Motor neuron (in vitro differentiated cells): ENCODE measurements at places on chromosomes 2 and 18.
A peak's percentile ranks its signal among the peaks of the same experiment; 100 is the strongest.

DNA sequence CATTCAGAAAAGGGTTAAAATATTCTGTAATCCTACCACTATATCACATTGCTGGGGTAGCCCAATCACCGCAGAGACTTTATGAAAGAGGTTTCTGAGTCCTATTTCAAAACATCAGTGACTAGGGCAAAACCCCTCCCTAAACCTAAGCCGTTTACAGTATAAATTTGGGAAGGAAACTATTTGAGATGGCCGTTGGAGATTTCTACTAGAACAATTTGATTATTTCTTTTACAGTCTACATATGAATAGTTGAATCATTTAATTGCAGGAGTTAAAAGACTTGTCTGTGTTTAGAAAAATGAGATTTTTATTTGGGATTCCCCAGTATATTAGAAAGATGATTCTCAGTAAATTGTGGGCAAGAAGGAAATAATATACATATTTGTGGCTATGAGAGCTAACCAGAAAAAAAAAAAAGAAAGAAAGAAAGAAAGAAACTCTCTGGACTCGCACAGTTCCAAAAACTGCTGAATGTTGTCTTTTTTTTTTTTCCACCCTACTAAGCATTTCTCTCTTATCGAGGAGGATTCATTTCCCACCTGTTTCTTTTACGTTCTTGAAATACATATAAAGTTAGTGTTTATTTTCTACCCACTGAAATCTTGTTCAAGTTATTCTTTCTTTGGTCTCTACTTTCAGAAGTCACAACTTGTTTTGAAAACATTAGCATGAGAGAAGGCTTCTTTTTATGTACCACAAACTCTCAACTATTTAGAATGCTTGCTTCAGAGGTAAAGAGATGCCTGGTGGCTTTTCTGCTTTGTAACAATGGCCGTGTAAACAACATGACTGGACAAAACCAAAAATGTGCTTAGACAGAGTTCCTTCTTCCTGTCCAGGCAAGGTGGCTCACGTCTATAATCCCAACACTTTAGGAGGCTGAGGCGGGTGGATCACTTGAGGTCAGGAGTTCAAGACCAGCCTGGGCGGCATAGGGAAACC is 65.9 kb downstream of the BCL2 start:
- no peak for ATAC-seq

- ATAC-seq = no peak
Observed at GRCh38 chr2:231134910-231135655, 10.2 kb upstream of the HTR2B start.

- no peak for ATAC-seq
Observed at GRCh38 chr2:134216152-134216829, 37.6 kb upstream of the MGAT5 start.

DNA sequence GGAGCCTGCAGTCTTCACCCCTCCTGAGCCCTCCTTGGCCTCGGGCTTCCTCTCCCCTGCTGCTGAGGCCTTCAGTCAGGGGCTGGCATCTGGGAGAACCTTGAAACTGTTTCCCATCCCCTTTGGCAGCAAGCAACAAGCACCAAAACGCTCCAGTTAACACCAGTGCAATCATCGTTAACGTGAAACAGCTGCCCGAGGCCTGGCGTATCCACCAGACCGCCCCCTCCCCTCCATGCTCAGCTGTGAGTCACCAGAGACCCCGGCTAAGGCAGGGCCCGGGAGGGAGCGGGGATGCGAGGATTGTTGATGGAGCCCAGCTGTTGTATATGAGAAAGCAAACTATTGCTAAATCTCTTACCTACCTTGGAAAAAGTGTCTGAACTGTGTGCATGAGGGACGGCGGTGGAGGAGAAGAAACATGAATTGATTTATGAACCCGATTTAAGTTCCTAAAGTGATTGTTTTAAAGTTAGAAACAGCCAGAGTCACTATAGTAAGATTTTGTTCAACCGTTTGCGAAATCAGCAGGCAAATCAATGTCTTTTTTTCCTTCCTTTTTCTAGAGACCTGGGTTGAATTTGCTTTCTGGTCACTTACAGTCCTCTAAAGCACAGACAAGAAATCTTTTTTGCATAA is 5.2 kb downstream of the ZFP36L2 start:
- peak; percentile 0 for ATAC-seq

DNA sequence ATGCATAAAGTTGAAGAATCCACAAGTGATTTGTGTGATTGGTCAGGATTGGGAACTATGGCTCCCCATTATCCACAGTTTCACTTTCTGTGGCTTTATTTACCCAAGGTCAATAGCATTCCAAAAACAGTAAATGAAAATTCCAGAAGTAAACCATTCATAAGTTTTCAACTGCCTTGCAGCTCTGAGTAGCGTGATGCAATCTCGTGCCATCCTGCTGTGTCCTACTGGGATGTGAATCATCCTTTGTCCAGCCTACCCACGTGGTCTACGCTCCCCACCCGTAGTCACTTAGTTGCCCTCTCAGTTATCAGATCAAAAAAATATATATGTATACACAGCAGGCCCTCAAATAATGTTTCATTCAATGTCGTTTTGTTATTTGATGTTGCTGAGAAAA is 89.0 kb upstream of the DLGAP1 start:
- no peak for ATAC-seq

GRCh38 chr2:75311521-75311920 is 112.2 kb upstream of the TACR1 start:
- ATAC-seq = no peak

- no peak for ATAC-seq
Observed at GRCh38 chr2:142724713-142725349, 152.6 kb upstream of the KYNU start.

- peak; percentile 45 for ATAC-seq
Observed at GRCh38 chr2:67260343-67261277, 136.5 kb upstream of the ETAA1 start.

DNA sequence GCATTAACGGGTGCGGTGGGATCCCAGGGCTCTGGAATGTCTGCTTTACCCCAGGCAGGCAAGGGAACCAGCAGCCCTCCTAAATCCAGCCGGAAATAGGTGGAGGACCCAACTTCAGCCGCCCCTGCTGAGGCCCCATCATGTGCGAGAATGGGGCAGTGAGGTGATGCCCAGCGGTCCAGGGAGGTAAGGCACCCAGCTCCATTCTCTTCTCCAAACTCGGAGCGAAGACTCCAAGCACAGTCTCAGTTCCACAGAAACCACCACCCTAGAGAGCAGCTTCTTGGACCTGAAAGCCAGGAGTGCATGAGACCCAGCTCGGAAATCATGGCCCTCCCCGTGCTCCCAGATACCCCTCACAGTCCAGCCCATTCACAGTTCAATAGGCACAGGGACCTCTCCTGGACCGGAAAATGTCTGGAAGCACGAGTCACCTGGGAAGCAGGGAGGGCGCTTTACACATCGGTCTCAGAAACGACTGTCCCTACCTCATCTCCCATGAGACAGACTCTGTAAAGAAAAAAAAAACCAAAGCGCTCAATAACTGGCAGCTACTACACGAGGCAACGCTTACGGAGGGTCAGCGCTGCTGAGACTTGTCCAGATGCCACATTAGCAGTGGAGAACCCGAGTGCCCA is 2.0 kb downstream of the SDC1 start:
- no peak for ATAC-seq

GRCh38 chr2:176432434-176432833 is 163.2 kb downstream of the MTX2 start:
- peak; percentile 43 for ATAC-seq
